ENCODE measurements at places on chromosomes 12 and 14.

DNA sequence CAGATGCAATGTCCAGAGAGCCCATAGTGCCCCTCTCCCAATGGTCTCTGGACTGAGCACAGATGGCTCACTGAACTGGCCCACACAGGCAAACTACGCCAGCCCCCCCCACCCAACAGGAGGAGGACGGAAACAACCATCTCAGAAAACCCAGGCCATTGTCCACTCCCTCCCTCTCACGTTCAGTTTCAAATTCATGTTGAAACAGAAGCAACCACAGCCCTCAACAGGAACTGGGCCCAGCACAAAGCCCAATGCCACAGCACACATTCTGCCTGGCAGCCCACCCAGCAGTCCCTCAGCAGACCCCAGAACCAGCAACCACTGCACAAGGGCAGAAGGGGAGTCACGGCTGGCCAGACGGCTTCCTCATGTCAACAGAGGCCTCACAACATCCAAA lies 10.6 kb downstream of the CCDC88C start:
- no peak for DNase-seq

DNA sequence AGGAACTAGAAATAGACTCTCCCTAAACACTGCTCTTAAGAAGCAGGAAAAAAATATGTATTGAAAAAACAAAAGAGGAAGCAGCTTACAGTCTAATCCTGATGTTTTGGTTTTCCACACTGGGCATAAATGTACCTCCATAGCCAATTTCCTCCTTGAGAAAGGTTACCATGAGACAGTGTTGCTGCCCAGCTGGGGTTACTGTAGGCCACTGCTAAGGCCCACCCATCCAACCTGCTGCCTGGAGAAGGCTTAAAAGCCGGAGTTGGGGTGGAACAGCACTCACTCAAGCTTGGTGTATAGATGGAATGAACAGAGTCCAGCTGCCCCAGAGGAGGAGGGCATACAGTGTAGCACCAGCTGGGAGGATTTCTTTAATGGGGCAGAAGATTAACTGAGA lies 41.1 kb downstream of the ERG28 start:
- no peak for DNase-seq

DNA sequence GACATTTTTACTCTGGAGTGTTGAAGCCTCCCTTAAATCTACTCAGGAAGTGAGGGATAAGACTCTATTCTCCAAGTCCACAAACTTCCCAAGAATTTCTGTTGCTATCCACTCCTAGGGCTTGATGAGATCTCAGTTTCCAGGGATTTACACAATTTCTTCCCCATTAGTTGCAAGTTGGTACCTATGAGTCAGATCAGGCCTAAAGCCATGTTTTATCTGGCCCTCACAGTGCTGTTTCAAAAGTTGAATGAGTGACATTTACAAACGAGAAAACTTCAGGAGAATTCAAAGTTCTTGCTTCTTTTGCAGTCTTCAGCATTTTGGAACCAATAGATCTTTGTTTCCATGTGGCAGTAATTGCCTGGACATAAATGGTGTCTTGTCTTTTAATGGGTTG lies 156.4 kb upstream of the SYT10 start:
- no peak for DNase-seq

GRCh38 chr12:55515696-55516095 lies 23.5 kb downstream of the OR6C68 start:
- no peak for DNase-seq

- DNase-seq = no peak
These were observed 97.3 kb downstream of the INSM2 start for GRCh38 chr14:35631071-35631805.

DNA sequence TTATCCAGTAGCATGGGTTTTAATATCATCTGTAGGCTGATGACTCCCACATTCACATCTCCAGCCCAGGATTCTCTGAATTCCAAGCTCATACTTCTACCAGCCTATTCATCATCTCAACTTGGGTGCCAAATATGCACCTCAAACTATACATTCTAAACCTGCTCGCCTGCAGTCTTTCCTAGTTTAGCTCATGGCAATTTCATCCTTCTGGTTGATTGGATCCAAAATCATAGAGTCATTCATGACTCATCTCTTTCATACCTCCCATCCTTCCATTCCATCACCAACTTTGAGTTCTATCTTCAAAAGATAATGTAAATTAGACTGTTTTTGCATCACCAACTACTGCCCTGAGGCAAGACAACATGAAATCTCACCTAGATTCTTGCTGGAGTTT lies 99.7 kb upstream of the EGLN3 start:
- DNase-seq = no peak

GRCh38 chr14:97456958-97457357 lies 659.8 kb downstream of the VRK1 start:
- peak; percentile 44 for DNase-seq

GRCh38 chr14:53032161-53032803 lies 81.4 kb upstream of the FERMT2 start:
- no peak for DNase-seq

- no peak for DNase-seq
These were observed 193.7 kb upstream of the PWP1 start for GRCh38 chr12:107491856-107492255.

GRCh38 chr12:6367969-6368892 lies 7.1 kb downstream of the SCNN1A start:
- DNase-seq = peak; percentile 41

- DNase-seq = no peak
These were observed 7.7 kb upstream of the TCTN1 start for GRCh38 chr12:110606253-110606611.

DNA sequence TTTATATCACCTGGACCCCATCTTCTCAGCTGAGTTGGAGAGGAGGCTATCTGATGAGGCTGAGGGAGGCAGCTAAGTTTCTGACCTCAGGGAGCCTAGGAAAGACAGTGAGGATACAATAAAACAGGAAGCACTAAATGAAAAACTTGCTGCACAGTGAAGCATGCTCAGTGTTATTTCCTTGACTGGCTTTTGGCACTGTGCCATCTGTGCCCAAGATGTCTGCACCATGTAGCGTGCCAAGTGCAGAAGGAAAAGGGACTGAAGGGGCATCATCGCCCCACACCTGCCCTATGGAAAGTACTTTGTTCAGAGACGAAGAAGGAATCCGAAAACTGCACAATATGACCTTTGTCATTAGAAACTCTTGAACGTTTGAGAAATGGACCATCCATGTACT lies 102.7 kb downstream of the ANO4 start:
- DNase-seq = no peak

DNA sequence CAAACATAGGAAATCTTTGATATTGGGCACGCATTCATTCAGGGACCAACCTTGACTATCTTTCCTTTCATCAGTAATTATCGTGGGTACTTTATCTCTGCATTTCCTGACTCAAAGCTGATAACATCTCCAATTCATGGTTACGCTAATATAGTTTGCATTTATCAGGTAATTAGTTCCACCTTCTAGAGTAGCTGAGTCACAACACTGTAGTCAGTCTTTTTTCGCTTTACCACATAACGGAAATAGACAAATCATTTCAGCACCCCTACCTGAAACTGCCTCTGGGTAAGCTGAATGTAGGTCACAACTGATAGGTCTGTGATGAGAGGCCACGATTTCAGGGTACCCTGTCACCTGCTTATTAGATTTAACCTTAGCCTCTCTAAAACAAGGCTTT lies 36.7 kb upstream of the IL22 start:
- DNase-seq = no peak

DNA sequence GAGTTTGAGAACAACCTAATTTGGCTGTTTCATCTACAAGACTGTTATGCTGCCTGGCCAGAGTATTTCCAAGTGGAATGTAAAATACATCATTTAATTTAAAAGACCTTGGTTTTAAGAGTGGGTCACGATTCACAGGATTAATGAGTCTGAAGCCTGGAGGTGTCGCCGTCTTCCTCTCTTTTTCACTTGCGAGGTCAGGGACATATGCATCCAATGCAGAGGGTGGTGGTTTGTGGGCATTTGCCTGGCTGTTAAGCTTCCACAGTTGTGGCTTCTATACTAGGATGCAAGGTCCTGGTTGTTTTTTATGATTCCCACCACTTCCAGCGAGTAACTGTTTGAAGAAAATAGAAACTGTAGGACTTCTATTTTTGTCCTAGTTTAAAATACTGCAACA lies 22.8 kb upstream of the RASSF3 start:
- no peak for DNase-seq

DNA sequence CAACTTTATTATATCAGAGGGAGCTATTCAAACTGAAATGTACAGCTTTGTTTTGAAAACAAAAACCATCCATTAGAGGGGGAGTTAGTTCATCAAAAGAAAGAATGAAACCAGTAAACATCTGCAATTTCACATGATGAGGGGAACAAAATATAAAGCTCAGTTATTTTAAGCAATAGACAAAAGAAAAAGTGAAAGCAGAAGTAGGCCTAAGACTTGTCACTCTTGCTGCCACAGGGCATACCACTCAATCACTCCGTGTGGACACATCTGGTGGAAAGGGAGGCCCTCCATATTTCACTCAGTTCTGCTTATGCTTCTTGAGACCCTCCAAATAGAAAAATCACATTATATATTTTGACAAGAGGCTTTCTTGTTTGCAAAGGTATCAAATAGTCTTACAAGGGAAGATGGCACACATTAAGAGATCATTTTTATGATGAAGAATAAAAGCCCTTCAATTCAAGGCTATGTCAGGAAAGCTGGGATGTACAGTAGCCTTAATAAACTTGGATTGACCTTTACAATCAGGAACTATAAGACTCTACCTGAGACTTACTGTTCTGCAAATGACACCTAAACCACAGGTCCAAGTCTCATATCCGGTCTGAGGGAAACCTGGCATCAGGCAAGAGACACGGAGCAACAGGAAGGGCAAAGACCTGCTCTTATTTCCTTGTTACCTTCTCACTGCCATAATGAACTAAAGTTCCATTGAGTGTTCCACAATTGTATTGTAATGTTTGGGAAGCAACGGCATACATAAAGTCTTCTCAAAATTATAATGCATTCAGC lies 222.5 kb upstream of the GRIP1 start:
- DNase-seq = peak; percentile 81

GRCh38 chr14:24280797-24281460 lies 9.5 kb upstream of the RABGGTA start:
- DNase-seq = no peak

GRCh38 chr14:59739794-59740193 lies 130.8 kb downstream of the RTN1 start:
- no peak for DNase-seq

DNA sequence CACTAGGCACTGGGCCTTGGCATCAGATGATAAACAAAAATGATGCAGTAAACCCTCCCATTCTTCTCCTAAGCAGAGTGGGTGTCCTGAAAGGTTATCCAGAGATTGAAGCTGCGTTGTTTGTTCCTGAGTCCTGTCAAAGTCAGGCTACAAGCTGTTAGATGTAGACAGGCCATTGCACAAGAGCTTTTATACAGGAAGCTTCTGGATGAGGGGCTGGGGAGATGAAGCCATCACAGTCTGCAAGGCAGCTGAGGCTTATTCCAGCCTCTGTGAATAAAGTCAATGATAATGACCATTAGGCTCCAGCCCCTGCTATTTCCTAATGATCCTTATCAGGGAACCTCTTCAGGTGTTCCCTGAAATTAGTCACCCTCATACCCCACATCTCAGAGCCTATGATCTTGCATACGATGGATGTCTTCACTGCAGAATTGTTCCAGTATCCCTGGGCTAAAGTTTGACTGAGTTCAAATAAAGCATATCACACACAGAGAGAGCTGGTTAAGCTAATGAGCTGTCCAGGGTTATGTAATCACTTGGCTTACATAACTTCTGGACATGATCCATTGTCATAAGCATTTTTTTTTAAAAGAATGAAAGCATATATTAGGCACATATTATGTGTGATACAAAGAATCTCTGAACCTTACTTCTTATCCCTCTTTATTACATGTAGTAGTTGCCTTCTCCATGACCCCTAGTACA lies 337.1 kb upstream of the OR4E1 start:
- no peak for DNase-seq

- peak; percentile 85 for DNase-seq
These were observed 34.1 kb upstream of the ITPR2 start for GRCh38 chr12:26867080-26867479.

- peak; percentile 73 for DNase-seq
These were observed 28.8 kb downstream of the P2RX4 start for GRCh38 chr12:121238604-121239350.

- no peak for DNase-seq
These were observed 16.9 kb downstream of the SLC48A1 start for GRCh38 chr12:47789712-47790489.

- DNase-seq = peak; percentile 76
These were observed 69.9 kb upstream of the CNTN1 start for GRCh38 chr12:40622246-40622838.

- DNase-seq = no peak
These were observed 35.8 kb downstream of the CCNK start for GRCh38 chr14:99516871-99517642.

GRCh38 chr12:101455685-101456084 lies 19.5 kb upstream of the SPIC start:
- peak; percentile 26 for DNase-seq

DNA sequence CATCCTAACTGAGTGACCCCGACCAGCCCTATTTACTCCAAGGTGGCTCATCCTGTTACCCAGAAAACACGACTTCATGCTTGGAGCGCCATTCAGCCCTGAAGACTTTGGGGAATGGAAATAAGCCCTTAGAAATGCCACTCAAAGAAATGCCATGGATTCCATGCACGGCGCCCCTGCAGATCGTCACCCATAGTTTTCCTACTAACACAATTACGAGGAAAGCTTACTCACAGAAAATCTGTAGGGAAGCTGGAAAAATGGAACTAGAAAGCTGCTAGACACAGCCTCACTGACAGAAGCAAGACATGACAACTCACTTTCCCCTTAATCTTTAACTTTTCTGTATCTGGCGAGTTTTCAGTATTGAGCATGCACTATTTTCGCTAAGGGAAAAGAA lies 19.5 kb downstream of the NUAK1 start:
- DNase-seq = no peak

DNA sequence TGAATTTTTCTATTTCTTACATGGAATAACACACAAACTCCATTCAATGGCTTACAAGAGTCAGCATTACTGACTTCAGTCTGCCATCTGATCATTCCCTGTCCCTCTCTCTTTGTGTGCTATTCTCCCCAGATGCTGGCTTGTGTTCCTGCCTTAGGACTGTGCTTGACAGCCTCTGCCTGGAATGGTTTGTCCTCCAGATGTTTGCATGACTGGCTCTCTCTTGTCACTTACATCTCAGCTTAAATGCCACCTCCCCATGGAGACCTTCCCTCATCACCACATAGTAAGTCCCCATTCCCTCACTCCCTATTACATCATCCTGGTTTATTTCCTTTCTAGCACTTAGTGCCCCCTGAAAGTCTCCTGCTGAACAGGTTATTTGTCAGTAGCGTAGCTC lies 181.6 kb downstream of the KTN1 start:
- DNase-seq = no peak

GRCh38 chr12:124920353-124920935 lies 6.0 kb upstream of the UBC start:
- DNase-seq = no peak

- no peak for DNase-seq
These were observed 91.7 kb downstream of the MYRFL start for GRCh38 chr12:69916544-69917235.

GRCh38 chr12:96136161-96136560 lies 58.0 kb upstream of the ELK3 start:
- DNase-seq = no peak

GRCh38 chr14:61368114-61368710 lies 46.8 kb downstream of the PRKCH start:
- no peak for DNase-seq
